ENCODE measurements at places on chromosomes 5 and 9.

- no peak for DNase-seq
- no peaks in the 10 kb centered on the region for H3K36me3 ChIP-seq
- no peak overlapping the region for H3K27ac ChIP-seq
- H3K4me1 ChIP-seq = no peaks in the 10 kb centered on the region
Measured at GRCh38 chr5:32687499-32687831, 23.7 kb upstream of the NPR3 start.

- H3K27ac ChIP-seq = no peak overlapping the region
- no peaks in the 10 kb centered on the region for H3K27me3 ChIP-seq
- H3K36me3 ChIP-seq = no peaks in the 10 kb centered on the region
- H3K4me3 ChIP-seq = no peak overlapping the region
- no peaks in the 10 kb centered on the region for H3K4me1 ChIP-seq
- DNase-seq = no peak
Measured at GRCh38 chr9:33686942-33687341, 108.4 kb upstream of the PRSS3 start.

DNA sequence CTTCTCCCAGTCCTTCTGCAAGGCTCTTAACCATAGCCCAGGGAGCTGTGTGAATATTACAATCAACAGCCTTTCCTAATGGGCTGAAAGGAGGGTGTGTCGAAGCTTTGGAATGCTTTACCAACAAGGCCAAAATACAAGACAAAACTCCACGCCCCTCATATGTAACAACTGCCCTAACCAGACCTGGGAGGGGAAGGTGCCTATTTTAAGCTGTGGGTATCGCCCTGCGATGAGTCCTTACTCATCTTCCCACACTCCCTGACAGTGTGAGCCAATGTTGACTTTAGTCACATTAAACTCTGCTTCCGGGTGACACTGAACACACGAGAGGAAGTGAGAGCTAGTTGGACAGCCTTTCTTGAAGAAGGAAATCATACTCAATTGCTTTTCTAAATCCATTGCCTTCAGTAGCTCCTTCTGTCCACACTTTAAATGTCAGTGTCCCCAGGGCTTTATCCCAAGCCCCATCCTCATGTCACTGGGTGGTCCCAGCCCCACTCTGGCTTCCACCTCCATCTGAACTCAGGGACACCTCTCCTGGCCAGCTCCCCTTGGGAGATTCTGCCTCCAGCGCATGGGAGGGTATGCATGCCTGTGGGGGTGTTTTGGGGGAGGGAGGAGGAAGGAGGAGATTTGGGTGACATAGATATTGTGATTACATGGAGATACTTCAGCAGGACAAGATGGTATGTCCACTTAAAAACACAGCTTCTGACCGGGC lies 6.5 kb upstream of the TBC1D9B start:
- peaks cover 10% of the 10 kb centered on the region for H3K4me1 ChIP-seq
- DNase-seq = peak; percentile 56
- H3K4me3 ChIP-seq = no peak overlapping the region
- H3K27me3 ChIP-seq = no peaks in the 10 kb centered on the region

GRCh38 chr9:98191671-98192502 lies 550 bp downstream of the CORO2A start:
- H3K27me3 ChIP-seq = no peaks in the 10 kb centered on the region
- H3K36me3 ChIP-seq = no peaks in the 10 kb centered on the region
- peak overlapping the region; percentile 42 for H3K27ac ChIP-seq
- H3K4me3 ChIP-seq = peak overlapping the region; percentile 64

GRCh38 chr9:87270221-87270847 lies 227.3 kb upstream of the DAPK1 start:
- H3K4me3 ChIP-seq = no peak overlapping the region
- DNase-seq = no peak
- H3K27ac ChIP-seq = no peak overlapping the region
- no peaks in the 10 kb centered on the region for H3K27me3 ChIP-seq
- H3K4me1 ChIP-seq = peaks cover 8% of the 10 kb centered on the region
- no peaks in the 10 kb centered on the region for H3K36me3 ChIP-seq

DNA sequence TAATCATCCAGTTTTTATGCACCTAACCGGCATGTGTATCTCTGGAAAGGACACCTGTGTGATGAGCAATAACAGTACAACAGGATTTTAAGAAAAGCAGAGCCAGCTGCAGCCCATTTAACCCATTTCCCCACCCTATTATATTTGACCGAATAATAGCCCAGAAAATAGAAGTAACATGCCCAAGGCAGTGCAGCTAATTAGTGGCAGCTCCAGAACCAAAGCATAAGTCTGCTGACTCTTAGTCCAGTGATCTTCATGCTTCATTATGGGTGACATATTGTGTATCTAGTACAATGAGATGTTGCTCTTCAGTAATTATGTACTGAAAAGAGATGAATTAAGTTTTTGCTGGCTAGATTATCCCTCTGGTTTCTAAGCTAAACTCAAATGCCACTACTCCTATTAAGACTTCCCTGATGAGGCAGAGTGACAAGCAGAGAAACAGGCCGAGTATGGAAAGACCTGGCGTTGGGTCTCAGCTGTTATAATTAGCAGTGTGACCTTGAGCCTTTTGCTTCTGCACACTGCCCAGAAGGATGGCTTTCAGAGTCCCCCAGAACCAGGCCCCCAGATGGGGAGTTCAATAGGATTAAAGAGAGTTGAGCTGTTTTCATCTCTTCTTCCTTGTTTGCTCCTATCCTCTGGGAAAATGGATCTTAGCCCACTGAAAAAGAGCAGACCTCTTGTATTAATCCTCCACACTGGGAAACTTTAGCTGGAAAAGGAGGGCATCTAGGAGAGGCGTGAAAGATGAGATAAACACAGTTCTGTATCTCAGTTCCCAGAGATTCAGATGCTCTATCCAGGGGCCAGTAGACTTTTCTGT lies 10.8 kb upstream of the C1QTNF3 start:
- no peak overlapping the region for H3K4me3 ChIP-seq
- no peaks in the 10 kb centered on the region for H3K36me3 ChIP-seq
- DNase-seq = no peak
- no peak overlapping the region for H3K27ac ChIP-seq

- no peaks in the 10 kb centered on the region for H3K27me3 ChIP-seq
- H3K36me3 ChIP-seq = peaks cover 97% of the 10 kb centered on the region
- no peak for DNase-seq
- no peak overlapping the region for H3K27ac ChIP-seq
Measured at GRCh38 chr5:140540227-140540626, 7.2 kb upstream of the EIF4EBP3 start.

- no peak for DNase-seq
- no peaks in the 10 kb centered on the region for H3K27me3 ChIP-seq
- no peaks in the 10 kb centered on the region for H3K4me1 ChIP-seq
- H3K27ac ChIP-seq = no peak overlapping the region
- H3K4me3 ChIP-seq = no peak overlapping the region
- no peaks in the 10 kb centered on the region for H3K36me3 ChIP-seq
Measured at GRCh38 chr5:40916226-40916625, 6.9 kb downstream of the C7 start.

GRCh38 chr5:14168793-14169262 lies 25.7 kb downstream of the TRIO start:
- H3K4me1 ChIP-seq = peaks cover 41% of the 10 kb centered on the region
- DNase-seq = no peak
- no peak overlapping the region for H3K27ac ChIP-seq
- no peaks in the 10 kb centered on the region for H3K36me3 ChIP-seq
- no peak overlapping the region for H3K4me3 ChIP-seq

DNA sequence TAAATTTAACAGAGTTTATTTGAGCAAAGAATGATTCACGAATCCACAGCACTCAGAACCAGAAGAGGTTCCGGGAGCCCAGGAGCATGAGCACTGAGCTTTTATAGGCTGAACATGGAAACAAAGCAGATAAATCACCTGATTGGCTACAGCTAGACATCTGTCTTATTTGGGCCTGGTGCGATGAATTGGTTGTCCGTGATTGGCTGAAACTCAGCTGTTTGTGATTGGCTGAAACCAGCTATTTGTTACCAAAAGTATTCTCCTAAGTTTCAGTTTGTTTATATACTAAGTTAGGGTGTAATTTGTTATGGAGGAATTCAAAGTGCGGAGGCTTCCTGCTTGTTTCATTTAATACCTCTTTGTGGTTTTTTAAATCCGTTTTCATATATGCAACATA lies 15.8 kb upstream of the LCP2 start:
- H3K27ac ChIP-seq = no peak overlapping the region
- peaks cover 18% of the 10 kb centered on the region for H3K4me1 ChIP-seq
- H3K4me3 ChIP-seq = no peak overlapping the region
- DNase-seq = no peak
- no peaks in the 10 kb centered on the region for H3K36me3 ChIP-seq

GRCh38 chr5:39449591-39449990 lies 24.8 kb upstream of the DAB2 start:
- H3K4me1 ChIP-seq = no peaks in the 10 kb centered on the region
- no peaks in the 10 kb centered on the region for H3K36me3 ChIP-seq
- no peak overlapping the region for H3K4me3 ChIP-seq
- no peak for DNase-seq
- H3K27ac ChIP-seq = no peak overlapping the region

Data from upper lobe of left lung (tissue), 6 donors.